ENCODE measurements at places on chromosomes 11 and 22. TPM values are rescaled to one million over a fixed set of nuclear protein-coding genes. Genes with fewer than 3 reads are reported as not detected.

The SYNGR1 gene
- total RNA-seq = 6.1 TPM

The ARHGAP1 gene
- total RNA-seq = 54.3 TPM

The LRRC56 gene
- total RNA-seq = not detected

GRCh38 chr11:64514590-64514989, 76.4 kb upstream of the SLC22A12 start:
- no peak for DNase-seq

- no peak for DNase-seq
These were observed 60.7 kb upstream of the ALKBH3 start for GRCh38 chr11:43819926-43820325.

All from GM23248 (cell line).